ENCODE measurements at places on chromosomes 11 and 22. TPM values are rescaled to one million over a fixed set of nuclear protein-coding genes. Genes with fewer than 3 reads are reported as not detected.

Gene CAVIN3
- total RNA-seq = 23.2 TPM

Gene C1QTNF5
- 20.2 TPM for total RNA-seq

Gene LUZP2
- total RNA-seq = 8.8 TPM

Gene MS4A15
- 26.8 TPM for total RNA-seq

Gene GLYAT
- not detected for total RNA-seq

Gene OR8G1
- total RNA-seq = not detected

Gene NUDT8
- total RNA-seq = 6.3 TPM

Measured in lung (tissue), 17 donors.